ENCODE measurements at places on chromosomes 2 and 18. TPM values are rescaled to one million over a fixed set of nuclear protein-coding genes. Genes with fewer than 3 reads are reported as not detected.

The CHST10 gene
- total RNA-seq = 3.3 TPM

The CYP27C1 gene
- total RNA-seq = not detected

The COX7A2L gene
- total RNA-seq = 94.8 TPM

The ABCG8 gene
- total RNA-seq = not detected

The KCNF1 gene
- total RNA-seq = not detected

The DUSP2 gene
- total RNA-seq = 82.0 TPM

The LHCGR gene
- not detected for total RNA-seq

The RSAD2 gene
- total RNA-seq = 4.5 TPM

The KIF5C gene
- total RNA-seq = 33.1 TPM

The SCYGR5 gene
- total RNA-seq = not detected

The FHOD3 gene
- total RNA-seq = not detected

DNA sequence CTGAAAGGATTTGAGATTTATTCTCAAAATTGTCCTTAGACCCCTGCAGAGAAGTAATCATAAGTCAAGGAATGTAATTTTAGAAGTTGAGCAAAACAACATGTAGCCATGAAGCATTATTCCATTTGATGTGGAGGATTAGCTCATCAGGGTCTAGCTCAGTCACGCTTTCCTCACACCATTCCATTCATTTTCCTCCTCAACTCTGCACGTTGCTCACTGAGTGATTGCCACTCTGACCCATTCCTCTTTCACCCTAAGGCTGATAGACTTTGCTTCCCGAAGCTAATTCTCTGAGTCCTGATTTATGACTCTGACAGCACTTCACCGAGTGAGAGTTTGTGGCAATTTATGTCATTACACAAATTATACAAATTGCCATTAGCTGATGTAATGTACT is 820.6 kb upstream of the PIK3C3 start:
- no peak for ATAC-seq

DNA sequence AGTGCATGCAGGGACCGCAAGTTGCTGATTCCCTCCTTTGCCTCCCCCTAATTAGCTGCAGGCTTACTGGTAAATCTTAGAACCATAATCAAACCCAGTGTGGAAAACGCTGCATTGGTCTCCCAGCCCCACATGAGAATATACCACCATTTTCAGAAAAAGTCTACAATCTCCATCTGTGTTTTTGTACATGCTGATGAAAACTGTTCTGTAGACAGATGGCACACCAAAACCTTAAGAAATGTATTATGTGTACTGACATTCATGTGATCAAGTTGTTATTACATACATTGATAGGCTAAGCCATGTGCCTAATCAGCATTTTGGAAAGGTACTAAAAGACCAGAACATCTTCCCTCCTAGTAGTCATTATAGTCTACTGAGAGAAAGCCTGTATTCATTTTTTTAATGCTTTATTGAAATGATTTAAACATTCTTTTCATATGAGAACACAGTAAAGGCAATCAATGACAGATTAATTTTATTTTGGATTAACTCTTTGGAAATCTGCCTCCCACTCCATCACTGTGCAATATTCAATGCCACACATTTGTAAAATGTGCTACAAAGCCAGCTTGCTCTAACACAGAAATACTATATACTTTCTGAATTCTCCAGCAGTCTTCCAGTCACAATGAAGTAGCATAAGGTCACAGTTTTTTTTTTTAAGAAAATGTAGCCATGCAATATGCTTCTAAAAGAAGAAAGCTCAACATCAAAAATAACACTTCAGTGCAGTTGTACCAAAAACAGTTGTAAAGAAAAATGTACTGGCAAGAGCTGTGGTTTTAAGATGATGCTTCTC is 1.8 kb upstream of the CRYGA start:
- no peak for ATAC-seq

- no peak for ATAC-seq
These were observed 69.1 kb upstream of the AFF3 start for GRCh38 chr2:100211521-100211920.

DNA sequence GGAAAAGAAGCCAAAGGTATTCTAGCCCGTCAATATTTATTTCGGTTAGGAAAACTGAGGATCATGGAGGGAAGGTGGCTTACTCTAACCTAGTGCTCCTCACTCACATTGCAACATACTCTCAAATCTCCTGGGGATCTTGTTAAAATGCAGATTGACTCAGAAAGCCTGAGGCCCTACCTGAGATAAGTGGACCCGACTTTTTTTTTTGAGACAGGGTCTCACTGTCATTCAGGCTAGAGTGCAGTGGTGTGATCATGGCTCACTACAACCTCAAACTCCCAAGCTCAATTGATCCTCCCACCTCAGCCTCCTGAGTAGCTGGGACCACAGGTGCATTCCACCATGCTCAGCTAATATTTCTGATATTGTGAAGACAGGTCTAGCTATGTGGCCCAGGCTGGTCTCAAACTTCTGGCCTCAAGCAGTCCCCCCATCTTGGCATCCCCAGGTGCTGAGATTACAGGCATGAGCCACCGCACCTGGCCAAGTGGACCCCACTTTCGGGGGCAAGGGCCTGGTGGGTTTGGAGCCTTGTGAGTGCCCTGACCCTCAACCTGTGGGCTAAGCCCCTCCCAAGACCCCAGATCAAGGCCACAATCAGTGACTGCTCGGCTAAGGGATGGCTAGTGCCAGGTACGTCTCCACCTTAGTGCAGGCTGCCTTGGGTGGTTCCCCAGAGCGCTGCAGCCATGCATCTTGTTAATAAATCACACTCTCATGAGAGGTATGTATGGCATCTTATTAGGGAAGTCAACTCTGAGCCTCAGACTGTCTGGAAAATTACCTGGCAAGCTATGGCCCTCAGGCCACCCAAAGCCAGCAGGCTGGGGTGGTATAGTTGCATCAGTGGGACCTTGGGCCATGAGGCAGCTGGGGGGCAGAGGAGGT is 1.1 kb upstream of the NEURL3 start:
- no peak for ATAC-seq

GRCh38 chr2:48253301-48253700 is 276.7 kb upstream of the STON1 start:
- no peak for ATAC-seq

DNA sequence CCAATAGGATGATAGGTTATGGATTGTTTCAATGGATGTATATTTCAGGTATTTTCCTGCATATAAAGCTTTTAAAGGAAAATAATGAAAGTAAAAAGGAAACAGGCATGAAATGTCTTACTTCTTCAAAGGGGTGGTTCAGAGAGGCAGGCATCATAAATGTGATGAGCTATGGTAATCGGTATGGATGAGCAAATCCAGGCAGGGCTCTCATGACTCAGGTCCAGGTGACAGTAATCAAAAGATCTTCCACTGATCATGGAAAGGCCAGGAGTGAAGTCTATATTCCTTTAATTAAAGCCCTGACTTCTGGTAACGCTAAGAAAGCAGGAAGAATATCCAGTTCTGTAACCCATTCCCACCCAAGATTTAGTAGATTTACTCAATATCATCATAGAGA is 48.7 kb upstream of the RGPD4 start:
- ATAC-seq = no peak

DNA sequence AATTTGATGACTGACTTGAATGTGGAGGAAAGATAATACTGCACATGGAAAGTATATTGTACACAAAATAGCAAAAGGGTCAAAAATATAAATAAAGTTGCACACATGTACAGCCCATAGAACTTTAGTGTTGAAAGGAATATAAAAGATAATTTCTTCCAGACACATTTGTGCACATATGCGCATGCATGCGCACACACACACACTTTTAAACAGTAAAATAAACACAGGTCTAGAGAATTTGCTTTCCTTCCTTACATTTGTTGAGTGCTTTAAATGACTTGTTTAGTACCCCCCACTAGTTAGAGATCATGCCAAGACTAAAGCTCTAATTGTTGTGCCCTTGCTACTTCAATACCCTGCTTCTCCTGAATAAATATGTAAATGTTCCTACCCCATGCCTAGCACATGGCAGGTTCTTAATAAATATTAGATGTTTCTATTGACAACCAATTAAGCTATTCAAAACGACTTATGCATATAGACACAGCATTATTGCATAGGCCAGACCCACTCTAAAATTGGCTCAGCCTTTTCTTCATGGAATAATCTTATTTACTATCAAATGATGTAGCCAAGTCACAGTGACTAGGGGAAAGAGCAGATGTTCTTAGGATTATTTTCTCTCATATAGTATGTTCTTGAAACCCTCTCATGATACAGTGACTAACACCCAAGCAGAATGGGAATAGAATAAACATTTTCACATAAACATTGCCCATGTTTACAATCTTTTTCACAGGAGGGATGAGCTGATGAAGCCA is 165.5 kb upstream of the ACVR2A start:
- ATAC-seq = no peak

- no peak for ATAC-seq
These were observed 350.2 kb upstream of the SALL3 start for GRCh38 chr18:78629426-78629825.

DNA sequence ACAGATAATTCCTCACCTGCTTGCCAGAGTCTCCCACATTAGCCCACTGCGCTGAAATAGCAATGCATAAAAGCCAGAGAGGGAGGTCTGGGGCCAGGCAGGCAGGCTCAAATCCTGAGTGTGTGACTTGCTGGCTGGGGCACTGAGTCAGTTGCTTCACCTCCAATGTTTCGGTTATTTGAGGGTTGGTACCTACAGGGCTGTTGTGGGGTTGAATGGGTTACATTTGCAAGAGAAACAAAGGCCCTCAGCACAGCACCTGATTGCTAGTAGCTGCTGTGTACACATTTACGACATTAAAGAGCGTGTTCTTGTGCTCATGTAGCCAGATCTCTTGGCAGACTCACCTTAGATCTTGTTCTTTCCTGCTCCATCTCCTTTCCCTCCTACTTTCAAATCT is 34.1 kb upstream of the FAM110C start:
- no peak for ATAC-seq

DNA sequence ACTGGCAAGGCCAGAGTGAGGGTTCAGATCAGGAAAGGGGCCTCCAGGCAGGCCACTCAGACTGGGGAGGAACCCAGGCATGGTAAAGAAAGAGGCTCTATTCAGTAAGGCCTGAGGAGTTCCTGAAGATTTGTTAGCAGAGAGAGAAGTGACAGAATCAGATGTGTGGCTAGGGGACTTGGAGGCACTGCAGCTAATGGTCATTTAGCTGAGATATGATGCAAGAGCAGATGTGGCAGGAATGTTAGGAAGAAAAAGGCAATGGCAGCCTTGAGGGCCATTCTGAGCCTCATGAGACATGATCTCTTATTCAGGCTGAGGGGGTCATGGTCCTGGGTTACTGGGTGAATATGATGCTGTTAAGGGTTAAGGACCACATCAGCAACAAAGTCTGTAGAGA is 73.4 kb downstream of the CCDC93 start:
- no peak for ATAC-seq

GRCh38 chr18:26255695-26256622 is 29.7 kb downstream of the TAF4B start:
- no peak for ATAC-seq

DNA sequence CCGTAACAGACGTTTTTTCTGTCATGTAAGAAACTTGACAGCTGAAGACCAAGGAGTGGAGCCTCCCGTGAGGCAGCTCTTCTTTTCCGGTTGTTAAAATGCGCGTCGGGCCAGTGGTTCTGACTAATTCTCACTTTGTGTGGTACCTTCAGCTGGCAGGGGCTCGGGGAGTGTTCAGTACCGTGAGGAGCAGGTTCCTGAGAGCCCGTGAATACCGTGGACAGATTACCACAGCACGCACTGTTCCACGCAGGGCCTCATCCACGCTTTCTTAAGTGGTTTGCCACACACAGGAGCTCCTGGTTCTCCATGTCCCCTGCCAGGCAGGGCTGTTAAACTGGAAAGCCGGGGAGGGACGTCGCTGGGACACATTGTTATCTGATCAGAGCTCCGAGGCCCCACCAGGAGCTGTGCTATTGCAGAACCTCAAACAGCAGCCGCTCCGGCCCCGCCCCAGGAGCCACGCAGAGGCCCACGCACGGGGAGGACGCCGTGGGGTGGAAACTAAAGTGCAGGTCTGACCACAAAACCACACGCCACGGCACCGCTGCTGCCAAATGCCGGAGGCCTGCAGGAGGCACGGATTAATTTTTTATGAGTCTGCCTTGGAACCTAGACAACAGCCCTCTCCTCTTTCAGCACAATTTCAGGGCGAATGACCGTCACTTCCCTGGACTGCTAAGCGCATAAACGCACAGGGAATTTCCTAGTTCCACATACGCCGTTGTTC is 43.3 kb downstream of the NFATC1 start:
- ATAC-seq = no peak

GRCh38 chr2:109312902-109313301 is 183.9 kb downstream of the SH3RF3 start:
- no peak for ATAC-seq

- ATAC-seq = peak; percentile 90
These were observed 51.0 kb downstream of the TSHZ1 start for GRCh38 chr18:75261430-75262223.

GRCh38 chr18:5895876-5896740 is 786 bp upstream of the TMEM200C start:
- ATAC-seq = no peak

- no peak for ATAC-seq
These were observed 6.2 kb downstream of the ARMC9 start for GRCh38 chr2:231204581-231204980.

Data from activated T-helper 17 cell treated with anti-CD3 and anti-CD28 coated beads, Interleukin-2, amount 50 U/mL, for 72 hours (primary cell).